ENCODE measurements at places on chromosomes 1 and 21.

DNA sequence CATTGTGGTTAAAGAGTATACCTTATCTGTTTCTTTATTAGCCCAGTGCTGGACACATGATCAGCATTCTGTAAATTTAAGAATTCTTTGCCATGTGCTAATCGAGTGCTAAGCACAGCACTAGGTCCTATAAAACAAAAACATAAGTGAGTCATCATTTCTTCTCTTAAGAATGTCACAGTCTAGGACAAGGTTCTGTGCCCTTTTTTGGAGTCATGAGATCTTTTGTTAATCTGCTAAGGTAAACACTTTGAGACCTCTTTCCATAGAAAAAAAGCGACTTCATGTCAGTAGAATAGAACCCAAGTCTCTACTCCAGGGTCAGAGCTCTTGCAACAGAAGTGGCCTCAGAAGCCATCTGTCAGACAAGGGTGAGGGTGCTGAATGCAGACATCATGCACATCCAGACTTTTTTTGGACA is 70.0 kb upstream of the NFIA start:
- DNase-seq, result no peak

DNA sequence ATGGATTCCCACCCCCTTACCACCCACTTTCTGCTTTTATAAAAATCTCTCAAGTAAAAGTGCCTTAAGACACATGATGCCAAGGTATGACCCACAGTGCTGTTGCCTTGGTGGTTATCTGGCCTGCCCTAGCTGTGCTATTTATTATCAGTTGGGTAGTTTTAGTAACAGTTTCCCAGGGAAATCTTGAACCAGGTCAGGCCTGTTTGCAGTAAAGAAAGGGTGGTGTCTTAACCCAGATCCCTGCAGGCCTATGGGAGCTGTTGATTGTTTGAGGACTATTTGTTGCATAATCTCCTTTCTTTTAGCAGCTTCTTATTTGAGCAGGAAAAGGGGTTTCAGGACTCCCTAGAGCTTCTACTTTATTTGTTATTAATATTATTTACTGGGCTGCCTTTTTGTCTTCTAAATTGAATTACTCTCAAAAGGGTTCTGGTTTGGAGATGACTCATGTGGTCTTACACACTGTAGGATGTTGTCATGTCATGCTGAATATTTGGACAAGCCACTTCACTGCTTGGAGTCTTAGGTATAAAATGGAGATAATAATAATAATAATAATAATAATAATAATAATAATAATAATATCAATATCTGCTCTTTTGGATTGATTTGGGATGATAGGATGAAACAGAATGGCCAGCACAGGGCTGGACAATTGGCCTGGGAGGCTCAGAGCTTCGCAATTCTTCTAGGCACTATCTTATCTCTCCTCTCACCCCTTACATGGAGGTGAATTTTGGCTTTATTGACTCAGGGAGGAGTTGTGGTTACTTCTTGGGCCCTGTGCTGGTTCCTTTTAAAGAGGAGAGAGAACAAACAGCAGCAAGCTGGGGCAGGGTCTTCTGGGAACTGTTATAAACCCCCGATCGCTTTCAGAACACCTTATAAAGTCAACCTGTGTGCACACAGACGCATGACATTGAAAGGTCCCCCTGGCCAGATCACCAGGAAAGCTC is 252.1 kb downstream of the PRDM2 start:
- no peak for DNase-seq

- DNase-seq, result no peak
Observed at GRCh38 chr21:16492892-16493291, 763.1 kb downstream of the USP25 start.

GRCh38 chr1:157969697-157970485 is 23.6 kb upstream of the KIRREL1 start:
- no peak for DNase-seq

- DNase-seq, result no peak
Observed at GRCh38 chr1:177848577-177848976, 121.3 kb downstream of the SEC16B start.

GRCh38 chr1:99680270-99680669 is 34.4 kb downstream of the PALMD start:
- no peak for DNase-seq

DNA sequence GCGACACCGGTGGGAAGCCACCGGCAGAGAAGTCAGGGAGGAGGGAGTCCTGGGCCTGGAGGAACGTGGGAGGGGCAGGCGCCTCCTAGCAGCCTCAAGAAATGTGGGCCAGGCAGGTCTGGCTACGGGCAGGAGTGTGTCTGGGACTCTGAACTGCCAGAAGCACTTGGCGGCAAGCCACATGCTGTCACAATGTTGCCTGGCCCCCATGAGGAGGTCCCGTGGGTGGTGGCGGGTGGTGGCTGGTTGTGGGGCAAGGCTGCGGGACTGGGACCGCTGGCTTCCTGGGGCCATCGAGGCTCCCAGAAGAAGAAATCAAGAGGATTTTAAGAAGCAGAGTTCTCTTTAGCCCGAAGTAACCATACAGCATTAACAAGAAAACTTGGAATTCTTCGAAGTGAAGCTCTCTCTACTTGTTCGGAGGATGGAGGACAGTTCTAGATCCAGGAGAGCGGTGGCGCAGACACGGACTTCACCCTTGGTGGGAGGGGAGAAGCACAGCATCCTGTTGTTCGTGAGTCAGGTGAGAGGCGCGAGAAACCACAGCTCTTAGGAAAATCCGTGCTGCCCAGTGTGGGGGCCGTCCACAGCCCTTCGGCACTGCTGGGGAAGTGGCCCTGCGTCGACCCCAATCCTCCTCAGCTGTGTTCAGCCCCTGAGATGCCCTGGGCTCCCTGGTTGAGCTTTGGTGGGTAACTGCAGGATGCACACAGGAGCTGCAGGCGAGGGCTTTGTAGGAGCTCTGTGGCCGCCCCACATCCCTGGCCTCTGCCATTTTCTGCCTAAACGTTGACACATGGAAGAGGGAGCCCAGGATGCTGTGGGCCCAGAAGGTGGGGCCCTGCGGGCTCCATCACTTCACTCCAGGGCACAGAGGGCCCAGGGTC is 12.4 kb downstream of the SKI start:
- DNase-seq, result no peak

DNA sequence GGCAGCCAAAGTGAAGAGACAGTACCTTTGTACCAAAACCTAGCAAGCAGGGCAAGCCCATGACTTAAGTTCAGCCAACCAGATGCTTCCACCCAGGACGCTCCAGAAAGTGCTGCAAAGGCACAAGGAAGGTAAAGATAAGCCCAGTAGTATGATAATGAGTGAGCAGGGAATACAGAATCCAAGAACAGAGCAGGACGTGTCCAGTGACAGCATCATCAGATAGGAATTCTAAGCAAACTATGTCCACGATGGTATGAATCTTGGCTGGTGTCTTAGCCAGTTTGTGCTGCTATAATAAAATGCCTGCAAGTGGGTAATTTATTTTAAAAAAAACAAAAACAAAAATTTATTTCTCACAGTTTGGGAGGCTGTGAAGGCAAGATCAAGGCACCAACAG is 13.6 kb downstream of the GJA4 start:
- DNase-seq, result no peak

DNA sequence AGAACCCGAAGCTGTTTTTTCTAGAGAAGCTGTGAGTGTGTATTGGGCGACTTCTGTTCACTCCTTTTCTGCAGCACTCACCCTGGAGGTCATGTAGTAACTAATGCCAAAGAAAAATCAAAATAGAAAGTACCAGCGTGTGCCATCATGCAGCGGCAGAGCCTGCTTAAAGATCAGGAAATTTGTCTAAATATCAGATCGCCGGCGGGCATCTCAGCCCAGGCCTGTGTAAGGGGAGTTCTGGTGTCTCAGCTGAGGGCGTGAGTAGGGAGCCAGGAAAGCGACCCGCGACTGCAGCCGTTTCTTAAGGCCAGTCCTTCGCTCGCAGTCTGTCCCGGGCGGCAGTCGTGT is 768 bp downstream of the EDARADD start:
- DNase-seq, result peak; percentile 7

GRCh38 chr1:37692834-37693175 is 489 bp downstream of the CDCA8 start:
- no peak for DNase-seq

- no peak for DNase-seq
Observed at GRCh38 chr1:225498549-225499136, 70.8 kb upstream of the LBR start.

DNA sequence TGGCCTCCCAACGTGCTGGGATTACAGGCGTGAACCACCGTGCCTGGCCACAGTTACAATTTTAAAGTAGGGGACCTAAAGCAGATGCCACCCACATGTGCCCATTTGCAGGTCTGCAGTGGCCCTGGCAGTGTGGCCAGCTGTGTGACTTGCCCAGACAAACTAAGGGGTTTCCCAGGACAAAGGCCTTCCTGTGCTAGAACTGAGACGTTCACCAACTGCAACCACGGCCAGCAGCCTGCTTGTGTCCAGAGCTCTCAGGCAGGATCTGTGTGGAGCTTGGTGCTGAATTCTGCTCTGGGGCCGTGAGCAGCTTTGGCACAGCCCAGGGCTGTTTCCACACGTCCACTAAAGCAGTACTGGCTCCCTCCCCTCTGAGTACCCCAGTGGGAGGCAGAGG is 10.6 kb upstream of the PTTG1IP start:
- DNase-seq, result no peak

GRCh38 chr1:208974717-208975116 is 608.8 kb upstream of the CAMK1G start:
- no peak for DNase-seq

- no peak for DNase-seq
Observed at GRCh38 chr1:222772996-222773379, 36.0 kb downstream of the FAM177B start.

- DNase-seq, result no peak
Observed at GRCh38 chr21:43740497-43741156, 21.7 kb downstream of the PDXK start.

DNA sequence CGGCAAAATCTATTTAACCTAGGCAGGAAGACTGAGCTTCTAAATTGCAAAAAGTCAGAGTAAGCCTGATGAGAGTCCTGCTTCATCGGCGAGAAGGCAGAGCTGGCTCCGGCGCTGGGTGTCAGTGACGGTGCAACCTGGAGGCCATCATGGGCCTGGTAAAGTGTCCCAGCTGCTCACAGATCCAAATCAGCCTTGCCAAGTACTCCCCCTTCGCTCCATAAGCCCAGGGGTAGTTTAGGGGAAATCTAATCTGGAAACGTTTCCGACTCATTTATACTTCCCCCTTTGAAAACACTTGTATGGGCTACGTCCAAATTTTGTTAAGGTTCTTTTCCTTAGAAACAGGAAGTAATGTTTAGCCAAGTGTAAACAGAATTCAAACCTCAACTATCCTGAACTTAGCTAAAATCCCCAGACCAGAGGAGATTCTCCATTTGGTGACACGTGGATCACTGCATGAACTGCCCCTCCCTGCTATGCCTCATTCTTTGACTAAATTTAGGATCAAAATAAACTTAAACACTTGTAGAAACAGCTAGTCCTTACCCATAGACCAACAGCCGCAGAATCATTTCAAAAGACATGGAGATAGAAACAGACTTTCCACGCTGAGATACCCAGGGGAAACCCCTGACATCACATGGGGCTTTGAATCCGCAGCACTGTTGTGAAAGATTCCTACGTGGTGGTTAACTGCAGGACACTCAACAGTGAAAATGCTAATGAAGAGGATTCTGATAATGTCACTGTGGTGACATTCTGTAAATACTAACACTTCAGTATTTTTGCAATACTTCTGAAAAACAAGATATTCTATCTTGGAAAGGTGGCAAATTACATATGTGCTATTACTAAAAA is 172.7 kb downstream of the TGFBR3 start:
- no peak for DNase-seq

GRCh38 chr21:40569357-40569756 is 277.6 kb downstream of the DSCAM start:
- no peak for DNase-seq

Measured in stimulated activated CD4-positive, alpha-beta T cell treated with anti-CD3 and anti-CD28 coated beads, TNF-alpha, amount 100 ng/mL, for 1 hour (primary cell).